NCI-H1694 treated with DMSO at 0.1 percent for 48 hours (cell line): ENCODE measurements at places on chromosomes 5 and 9.

- DNase-seq: no peak
Observed at GRCh38 chr5:68318955-68319705, 103.6 kb downstream of the PIK3R1 start.

DNA sequence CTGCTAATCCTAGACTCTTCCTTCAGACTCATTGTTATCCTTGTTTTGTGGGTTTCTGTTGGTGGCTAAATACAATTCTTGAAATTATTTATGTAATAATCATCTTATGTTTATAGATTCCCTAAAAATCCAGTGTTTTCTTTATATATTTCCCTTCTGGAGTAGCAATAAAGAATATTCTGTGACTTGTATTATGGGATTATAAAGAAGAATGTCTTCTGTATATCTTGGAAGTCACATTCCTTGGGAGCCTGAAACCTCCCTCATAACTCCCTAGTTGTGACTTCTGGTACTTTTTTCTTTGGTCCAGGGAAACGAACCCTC is 356.1 kb downstream of the TMEM167A start:
- no peak for DNase-seq

GRCh38 chr9:32709871-32710270 is 73.5 kb upstream of the TMEM215 start:
- DNase-seq: no peak

DNA sequence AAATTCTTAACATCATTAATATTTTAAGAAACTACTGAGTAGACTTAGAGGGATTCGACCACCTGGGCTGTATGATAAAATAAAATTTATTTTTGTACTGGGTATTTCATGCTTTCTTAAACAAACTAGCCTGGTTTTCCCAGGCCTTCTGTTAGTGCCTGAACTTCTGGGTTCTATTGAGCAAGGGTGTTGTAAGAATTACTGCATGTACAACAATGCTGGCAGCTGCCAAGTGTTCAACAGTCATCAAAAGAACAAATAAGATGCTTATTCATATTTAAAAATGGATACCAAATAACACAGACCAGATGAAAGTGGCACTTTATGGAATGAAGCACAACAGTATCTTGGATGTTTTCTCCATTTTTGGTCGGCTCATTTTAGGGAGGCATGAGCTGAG is 123.2 kb upstream of the FBXL7 start:
- no peak for DNase-seq

GRCh38 chr5:10501554-10502075 is 59.9 kb downstream of the ROPN1L start:
- DNase-seq: no peak

DNA sequence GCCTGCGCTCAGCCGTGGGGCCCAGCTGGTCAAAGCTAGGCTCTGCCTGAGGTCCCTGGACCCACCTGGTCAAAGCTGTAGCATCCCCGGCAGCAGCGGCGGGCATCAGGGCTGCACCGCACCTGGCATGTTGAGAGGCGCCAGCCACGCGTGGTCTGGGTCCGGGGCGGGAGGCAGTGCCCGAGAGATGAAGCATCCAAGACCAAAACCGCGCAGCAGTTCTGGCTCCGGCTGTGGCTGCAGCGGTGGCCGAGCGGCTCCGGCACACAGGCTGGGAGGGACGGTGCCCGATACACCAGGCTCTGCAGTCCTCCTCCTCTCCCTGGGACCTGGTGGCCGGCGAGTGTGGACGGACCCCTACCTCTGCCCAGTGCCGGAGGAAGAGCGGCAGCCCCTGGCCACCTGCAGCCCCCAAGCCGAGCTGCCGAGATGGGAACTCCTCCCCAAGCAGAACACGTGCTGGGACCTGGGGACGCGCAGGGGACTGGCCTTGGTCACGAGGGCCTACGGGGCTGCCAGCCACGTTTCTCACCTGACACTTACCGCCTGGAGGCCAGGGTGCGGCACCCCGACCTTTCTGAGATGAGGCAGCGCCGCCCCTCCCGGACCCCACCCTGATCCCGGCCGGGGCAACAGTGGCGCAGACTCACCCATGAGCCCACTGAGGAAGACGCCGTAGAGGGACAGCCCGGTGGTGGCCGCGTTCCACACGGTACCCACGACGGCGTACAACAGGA is 33.0 kb downstream of the SLC9A3 start:
- no peak for DNase-seq

DNA sequence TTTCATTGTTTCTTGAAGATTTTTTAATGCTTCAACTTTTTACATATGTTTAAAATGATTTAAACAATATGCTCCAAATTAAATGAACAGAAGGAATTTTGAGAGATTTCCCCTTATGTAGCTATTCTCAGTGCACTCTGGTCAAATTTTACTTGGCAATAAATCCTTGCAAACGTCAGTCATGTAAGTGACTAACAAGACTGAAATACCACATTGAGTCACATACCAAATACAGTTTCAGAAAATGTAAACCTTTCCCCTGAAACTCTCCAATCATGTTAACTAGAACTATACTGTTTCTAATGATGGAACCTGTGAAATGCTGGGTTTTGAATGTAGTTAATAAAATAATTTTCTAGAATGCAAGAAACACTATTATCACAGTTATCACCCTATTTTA is 29.6 kb downstream of the SAR1B start:
- DNase-seq: no peak

DNA sequence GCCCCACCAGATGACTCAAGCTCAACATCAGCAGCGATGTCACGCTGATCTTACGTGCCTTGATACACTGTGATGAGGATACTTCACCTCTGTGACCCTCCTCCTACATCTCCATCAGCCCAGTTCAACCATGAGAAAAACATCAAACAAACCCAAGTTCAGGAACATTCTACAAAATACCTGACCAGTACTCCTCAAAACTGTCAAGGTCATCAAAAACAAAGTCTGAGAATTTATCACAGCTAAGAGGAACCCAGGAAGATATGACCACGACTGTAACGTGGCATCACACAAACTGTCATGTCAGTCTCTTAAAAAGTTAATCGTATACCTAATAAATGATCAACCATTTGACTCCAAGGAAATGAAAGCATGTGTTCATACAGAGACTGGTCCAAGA is 90.8 kb downstream of the COL23A1 start:
- no peak for DNase-seq

DNA sequence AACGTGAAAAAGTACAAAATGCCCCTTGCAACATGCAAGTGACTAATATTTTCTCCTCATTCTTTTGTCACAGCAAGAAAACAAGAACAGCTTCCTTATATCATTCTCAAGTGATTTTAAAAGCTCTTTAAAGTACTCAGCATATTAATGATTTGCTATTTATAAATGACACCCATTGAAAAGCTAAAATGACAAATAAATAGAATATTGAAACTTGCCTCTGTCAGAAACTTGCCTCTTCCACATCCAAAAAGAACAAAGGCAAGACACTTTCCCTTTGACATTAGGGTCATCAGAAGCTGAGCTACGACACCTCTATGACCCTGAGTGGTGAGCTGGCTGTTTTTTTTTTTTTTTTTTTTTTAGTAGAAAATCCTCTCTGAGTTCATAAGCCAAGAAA is 339.6 kb upstream of the ITGA1 start:
- no peak for DNase-seq

DNA sequence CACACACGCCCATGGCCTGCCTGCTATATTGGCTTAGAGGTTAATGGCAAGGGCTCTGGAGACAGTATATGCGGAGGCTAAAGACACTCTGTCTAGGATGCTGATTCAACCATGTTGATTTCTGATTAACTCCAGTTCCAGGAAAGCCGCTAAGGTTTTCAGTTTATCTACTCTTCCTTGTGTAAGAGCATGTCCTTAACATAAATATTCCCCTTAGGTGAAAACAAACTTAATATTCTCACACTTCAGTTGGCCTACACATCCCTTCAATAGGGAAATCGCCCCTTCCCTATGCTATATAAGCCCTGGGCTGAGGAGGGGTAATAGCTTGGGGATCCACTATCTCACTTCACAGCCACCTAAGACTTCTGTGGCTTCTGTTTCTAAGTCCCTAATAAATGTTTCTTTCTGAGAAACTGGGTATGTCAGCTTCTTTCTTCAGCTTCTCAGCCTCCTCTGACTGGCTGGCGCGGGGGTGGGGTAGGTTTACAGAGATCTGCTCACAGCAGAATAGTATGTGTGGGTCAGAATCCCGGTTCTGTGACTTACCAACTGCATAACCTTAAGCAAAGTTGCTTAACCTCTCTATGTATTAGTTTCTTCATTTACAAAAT is 4.3 kb upstream of the GPX3 start:
- DNase-seq: no peak

DNA sequence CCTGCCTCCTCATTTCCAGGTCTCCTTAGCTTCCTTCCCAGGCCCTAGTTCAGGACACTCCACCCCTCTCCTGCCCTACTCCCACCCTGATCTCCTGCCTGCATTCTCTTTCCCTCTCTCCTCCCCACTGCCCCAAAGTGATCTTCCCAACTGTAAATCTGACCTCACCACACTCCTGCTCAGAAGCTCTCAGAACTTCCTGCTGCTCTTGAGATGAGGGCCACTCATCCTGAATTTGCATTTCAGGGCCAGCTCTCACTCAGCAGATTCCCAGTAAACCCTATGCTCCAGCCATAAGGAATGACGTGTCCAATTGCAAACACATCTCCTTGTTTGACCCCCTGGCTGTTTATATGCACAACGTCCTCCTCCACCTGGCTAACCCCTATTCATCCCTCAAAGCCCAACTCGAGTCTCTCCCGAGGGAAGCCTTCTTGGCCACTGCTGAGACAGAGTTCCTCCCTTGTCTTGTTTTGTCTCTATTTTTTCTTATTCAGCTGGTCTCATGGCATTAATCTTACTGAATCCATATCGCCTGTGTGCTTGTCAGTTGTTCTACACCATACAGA is 95.0 kb downstream of the NSG2 start:
- DNase-seq: no peak

- DNase-seq: no peak
Observed at GRCh38 chr9:7479300-7479699, 320.3 kb downstream of the DMAC1 start.

DNA sequence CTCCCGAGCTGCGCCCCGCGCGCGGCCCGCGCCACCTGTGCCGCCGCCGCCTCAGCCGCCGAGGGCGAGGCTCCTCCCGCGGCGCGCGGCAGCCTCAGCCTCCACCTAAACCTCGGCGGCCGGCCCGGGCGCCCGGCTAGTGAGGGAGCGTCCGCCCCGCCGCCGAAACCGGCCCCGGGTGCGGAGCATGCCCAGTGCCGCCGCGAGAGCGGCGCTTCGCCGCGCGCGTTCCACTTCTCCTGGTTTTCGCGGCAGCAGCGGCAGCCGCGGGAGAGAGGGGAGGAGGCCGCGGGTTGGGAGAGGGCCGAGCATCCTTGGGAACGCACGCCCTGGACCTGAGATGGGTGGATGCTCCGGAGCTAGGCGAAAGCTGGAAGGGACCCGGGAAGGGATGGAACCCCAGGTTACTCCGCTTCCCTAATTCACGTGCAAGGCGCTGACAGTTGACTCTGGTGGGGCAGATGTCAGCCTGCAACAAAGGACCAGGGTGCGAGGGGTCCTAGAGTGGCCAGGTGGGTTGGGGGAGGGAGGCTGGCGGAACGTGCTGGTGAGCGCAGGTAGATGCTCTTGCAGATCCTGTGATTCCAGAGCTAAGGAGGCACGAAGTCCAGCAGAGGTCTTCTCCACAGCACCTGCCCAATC is at the start of gene CTNND2:
Gene CTNND2 (minus strand): TSS at position 182 of the 642 bp plus-strand sequence. CDS start 593 bp downstream, outside the sequence.
- peak; percentile 82 for DNase-seq

DNA sequence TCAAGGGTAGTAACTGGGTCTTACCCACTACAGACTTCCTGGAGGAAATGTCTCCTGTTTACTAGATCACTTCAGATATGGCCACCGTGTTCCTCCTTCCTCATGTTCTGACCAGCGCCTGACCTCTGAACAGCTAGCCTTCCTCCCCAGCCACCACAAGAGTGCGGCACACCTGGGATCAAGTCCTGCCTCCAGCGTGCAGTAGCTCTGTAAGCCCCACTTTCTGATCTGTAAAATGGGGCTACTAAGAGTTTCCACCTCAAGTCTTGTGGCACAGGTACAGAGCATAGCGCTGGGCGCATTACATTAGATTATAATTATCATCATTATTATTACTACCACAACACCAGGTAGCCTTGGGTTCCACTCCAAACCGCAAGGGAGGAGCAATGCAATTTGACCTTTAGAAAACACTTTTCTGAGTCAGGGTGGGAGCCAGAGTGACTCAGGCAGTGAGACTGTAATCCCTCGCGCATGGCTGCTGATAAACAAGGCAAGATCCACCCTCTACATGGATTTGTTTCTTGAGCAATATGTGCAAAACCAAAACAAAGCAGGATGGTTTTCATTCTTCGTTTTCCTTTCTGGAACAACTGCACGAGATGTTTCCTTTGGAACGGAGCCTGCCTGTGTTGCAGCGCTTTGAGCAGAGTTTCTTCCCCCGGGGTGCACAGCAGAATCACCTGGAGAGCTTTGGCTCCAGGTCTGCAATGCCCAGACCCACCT is 65.0 kb upstream of the ANGPTL2 start:
- no peak for DNase-seq

- DNase-seq: no peak
Observed at GRCh38 chr5:179211631-179212030, 133.6 kb downstream of the ADAMTS2 start.

GRCh38 chr5:148162038-148162437 is 6.3 kb upstream of the SPINK14 start:
- DNase-seq: no peak

GRCh38 chr5:149267241-149267973 is 4.3 kb upstream of the AFAP1L1 start:
- DNase-seq: no peak

GRCh38 chr9:125984461-125984860 is 237.3 kb downstream of the PBX3 start:
- no peak for DNase-seq

GRCh38 chr9:125655691-125656410 is 51.2 kb downstream of the MAPKAP1 start:
- DNase-seq: no peak

- DNase-seq: no peak
Observed at GRCh38 chr9:36276254-36276653, 18.0 kb upstream of the GNE start.

- no peak for DNase-seq
Observed at GRCh38 chr5:107739661-107740060, 68.9 kb upstream of the EFNA5 start.

DNA sequence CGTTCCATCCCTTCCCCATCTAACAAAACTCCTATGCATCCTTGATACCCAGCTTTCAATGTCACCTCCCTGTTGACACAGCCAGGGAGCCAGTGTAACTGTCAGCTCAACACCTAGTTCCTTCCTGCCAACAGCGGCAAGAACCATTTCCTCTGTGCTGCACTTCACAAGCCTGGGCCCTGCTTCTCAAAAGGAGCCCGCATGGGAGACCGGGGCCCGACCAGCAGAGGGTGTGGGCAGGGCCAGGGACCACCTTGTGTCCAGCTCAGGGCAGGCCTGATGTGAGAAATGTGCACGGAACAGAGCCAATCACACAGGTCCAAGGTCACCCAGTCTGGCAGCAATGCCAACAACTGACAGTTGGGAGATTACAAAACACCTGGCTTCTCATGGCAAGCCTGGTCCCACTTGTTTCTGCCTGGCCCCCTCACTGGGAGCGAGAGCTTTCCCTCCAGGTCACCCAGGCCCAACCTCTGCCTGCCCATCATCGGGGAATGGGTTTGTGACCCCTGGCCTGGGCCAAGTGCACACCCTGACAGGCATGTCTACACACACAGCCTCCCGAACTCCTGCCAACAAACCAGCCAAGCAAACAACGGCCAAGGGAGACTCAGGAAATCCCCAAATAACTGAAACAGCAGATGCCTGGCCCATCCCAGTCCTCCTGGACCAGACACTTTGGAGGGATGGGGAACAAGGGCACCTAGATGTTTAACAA is 3.1 kb downstream of the RNF44 start:
- peak; percentile 30 for DNase-seq
